ENCODE measurements at places on chromosomes 16 and 17.
A peak's percentile ranks its signal among the peaks of the same experiment; 100 is the strongest.

DNA sequence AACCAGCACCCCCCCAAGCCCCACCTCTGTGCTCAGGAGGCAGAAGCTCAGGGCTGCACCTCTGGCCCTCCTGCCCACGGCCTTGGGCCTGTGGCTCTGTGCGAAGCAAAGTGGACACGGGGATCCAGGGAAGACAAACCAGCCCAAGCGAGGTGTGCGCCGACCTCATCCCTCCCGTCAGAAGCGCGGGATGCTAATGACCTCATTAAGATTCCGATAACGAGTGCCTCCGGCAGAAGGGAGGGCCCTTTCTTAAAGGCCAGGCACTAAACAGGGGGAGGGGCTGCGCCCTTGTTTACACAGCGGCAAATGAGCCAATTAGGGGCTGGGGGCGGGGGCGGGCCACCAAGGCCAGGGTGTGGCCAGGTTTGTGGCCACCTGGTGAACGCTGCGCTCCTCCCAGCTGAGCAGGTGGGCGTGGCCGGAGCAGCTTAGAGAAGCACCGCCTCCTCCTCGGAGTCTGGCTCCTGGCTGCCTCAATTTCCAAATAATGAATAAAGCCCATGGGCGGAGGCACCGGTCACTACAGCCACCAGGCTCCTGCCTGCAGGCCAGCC lies 3.2 kb downstream of the CBX4 start:
- DNase-seq: no peak

GRCh38 chr17:73422121-73422520 lies 110.3 kb upstream of the CDC42EP4 start:
- no peak for DNase-seq

- no peak for DNase-seq
These were observed 2.5 kb downstream of the HS3ST2 start for GRCh38 chr16:22816475-22816874.

DNA sequence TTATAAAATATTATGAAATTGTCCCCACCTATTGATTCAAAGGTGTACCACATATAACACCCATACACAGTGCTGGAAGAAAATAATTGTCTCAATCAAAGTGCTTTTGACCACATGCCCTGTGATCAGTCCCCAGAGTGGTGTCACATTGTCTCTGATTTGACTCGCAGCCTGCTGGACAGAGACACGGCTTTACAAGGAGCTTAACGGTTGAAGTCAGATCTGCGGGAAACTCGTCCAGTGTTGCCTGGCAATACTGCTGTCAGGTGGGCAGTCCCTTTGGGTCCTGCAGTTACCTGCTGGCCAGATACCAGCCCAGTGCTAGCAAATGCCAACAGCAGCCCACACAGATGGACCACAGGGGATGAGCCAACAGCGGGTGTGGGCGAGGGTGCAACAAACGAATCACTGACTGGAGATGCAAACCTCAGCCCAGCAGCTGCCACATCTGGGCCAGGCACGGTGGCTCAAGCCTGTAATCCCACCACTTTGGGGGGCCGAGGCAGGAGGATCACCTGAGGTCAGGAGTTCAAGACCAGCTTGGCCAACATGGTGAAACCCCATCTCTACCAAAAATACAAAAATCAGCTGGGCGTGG lies 26.2 kb upstream of the SSTR2 start:
- no peak for DNase-seq

GRCh38 chr17:77455111-77455890 lies 314.5 kb downstream of the SEC14L1 start:
- DNase-seq: peak; percentile 50

Measured in stimulated activated CD4-positive, alpha-beta T cell treated with anti-CD3 and anti-CD28 coated beads, Interleukin-2, amount 100 ng/mL, for 24 hours (primary cell).